ENCODE measurements at places on chromosomes 5 and 9.

DNA sequence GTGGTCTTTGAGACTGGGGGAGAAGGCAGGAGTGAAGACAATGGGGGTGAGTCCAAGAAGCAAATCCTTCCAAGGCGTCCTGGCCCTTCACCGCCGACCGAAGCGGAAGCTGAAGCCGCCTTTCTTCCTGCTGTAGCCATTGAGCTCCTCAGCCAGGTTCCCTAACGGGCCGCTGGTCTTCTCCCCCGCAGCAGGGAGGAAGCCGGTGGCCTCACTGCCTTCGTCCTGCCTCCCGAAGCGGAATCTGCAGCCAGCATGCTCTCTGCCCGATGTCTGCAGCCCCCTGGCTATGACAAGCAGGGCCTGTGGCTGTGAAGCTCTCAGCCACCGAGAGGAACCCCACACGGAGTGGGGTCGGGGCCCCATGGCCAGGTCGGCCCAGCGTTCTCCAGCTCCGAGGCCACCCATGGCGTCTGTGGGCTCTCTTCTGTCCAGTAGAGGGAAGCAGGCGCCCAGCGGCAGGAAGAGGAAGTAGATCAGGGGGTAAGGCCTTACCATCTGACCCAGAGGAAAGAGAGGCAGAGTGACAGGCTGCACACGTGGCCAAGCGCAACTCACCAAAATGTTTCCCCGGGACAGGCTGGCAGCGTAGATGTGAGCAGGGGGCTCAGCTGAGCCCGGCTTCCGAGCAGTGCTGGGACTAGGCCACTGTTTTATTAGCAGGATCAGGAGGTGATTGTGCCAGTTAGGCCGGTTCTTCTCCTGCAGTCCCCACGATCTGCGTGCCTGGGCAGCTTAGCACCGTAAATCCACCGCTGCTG lies 3.1 kb downstream of the QRFP start:
- no peak for DNase-seq

DNA sequence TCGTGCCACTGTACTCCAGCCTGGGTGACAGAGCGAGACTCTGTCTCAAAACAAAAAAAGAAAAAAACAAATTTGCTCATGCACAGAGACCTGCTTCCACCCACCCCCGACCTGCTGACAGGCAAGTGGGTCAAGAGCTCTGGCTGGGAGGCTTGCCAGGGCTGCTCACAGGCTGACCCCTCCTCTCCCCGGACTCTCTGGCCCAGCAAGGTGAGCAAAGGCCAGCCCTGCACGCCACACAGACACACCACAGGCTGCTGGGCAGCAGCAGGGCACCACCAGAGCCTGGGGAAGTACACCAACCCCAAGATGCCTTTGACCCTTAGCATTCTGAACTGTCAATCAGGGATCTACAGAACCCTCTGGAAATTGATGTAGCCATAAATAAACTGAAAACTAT lies 29.2 kb downstream of the NSUN2 start:
- DNase-seq = no peak

DNA sequence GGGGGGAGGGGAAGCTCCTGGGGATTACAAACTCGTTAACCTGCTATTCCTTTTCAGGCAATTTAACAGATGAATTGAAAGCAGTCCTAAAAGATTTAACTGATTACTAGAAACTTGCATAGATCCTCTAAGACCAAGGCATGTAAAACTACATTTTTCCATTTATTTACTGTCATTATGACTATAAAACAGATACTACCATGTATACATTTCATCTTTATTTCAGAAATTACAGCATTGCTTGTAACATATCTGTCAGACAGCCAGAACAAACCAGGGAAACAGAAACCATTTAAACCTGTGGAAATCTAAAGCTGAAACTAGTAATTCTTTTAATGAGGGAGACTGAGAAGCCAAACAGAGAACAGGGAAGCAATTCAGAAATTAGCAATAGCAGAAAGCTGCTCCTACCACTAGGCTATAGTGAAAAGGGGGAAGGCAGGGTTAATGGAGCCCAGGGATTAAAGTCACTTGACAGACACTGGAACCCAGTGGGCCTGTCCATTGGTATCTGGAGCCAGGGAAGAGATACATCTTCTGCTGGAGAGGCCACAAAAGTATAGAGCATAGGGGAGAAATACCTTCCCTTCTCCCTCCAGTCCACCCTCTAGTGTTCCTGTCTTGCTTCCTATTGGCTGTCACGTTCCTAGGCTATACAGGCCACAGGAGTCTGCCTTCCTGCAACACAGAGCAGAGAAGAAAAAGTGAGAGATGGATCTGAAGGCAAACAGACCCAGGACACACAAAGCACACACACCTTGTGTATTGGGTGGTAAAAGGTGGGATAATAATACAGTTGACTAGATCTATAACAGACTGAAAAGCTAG lies 33.8 kb downstream of the PDCD1LG2 start:
- no peak for DNase-seq

GRCh38 chr9:12915366-12915954 lies 140.6 kb downstream of the LURAP1L start:
- DNase-seq = no peak

GRCh38 chr5:132059043-132059695 lies 1.3 kb upstream of the IL3 start:
- DNase-seq = peak; percentile 29

DNA sequence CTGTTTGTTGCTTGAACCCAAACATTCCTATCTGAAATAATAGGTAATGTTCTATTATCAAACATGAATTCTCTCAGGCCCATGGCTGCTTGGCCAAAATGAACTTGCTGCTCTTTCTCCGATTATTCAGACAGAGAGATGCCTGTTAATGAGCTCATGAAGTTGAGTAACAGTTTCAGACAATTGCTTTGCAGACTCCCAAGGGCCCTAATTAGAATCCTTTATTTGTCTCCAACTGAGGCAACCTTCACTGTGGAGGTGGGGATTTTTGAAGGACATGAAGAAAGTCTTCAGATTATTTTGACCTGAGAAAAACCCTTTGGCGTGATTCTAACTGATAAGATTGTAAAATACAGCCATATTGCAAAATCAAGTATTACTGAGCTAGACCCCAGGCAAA lies 466.7 kb downstream of the NFIB start:
- no peak for DNase-seq

- no peak for DNase-seq
Observed at GRCh38 chr5:38677636-38678035, 121.2 kb upstream of the LIFR start.

- no peak for DNase-seq
Observed at GRCh38 chr5:33969572-33970452, 14.7 kb downstream of the SLC45A2 start.

- DNase-seq = no peak
Observed at GRCh38 chr5:161311146-161311708, 235.3 kb downstream of the GABRB2 start.

- DNase-seq = no peak
Observed at GRCh38 chr9:7560669-7561305, 238.8 kb downstream of the DMAC1 start.

DNA sequence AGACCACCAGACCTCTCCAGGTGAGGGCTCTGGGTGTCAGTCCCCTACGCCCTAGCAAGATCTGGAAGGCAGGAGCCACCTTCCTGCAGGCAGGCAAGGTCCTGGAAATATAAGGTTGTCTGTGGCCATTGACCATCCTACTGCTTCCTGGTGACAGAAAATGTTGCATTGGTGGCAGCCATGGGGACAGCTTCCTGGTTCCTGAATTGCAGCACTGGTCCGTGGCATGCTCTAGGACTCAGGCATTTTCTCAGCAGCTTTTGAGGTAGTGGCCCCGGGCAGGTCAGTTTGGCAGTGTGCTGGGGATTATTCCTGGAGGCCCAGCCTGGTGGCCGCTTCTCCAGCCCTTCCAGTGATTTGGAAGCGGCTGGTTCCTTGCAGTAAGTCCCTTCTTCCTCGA lies 36.6 kb upstream of the KCNMB1 start:
- no peak for DNase-seq

- no peak for DNase-seq
Observed at GRCh38 chr5:165004175-165004574, 1498.8 kb downstream of the MAT2B start.

- DNase-seq = no peak
Observed at GRCh38 chr9:106981396-106982287, 118.7 kb downstream of the ZNF462 start.

- DNase-seq = no peak
Observed at GRCh38 chr5:172322028-172322965, 38.7 kb upstream of the UBTD2 start.

- no peak for DNase-seq
Observed at GRCh38 chr9:87065981-87066380, 118.7 kb upstream of the GAS1 start.

DNA sequence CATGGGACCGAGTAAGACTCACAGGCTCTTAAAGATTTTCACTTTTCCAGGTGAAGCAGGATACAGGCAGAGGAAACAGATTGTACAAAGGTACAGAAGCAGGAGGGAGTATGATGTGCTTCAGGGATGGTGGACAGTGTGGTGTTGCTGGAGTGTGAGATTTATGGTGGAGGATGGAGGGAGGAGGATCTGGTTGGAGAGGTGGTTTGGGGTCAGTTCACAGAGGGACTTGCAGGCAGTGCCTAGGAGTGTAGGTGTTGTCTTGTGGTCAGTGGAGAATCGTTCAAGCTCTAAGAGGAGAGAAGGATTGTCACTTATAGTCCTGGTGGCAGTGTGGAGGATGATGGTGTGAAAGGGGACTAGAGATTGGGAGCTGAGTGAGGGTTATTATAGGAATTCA lies 11.8 kb downstream of the RALGPS1 start:
- DNase-seq = no peak

DNA sequence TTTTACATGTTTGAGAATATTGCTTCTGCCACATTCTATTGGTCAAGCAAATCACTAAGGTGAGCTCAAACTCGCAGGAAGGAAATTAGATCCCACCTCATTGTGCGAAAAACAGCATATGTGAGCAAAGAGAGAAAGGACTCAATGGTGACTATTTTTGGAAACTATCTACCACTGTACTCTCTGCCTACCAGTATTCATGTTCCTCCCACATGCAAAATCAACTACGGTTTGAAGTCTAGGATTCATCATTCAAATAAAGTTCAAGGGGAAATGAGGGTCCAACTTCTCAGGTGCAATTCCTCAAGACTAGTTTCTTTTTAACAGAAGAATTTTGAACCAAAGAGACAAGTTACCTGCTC lies 60.6 kb downstream of the FAM174A start:
- no peak for DNase-seq

GRCh38 chr5:97838214-97838613 lies 655.2 kb upstream of the RIOK2 start:
- no peak for DNase-seq

GRCh38 chr5:19837536-19838174 lies 150.3 kb downstream of the CDH18 start:
- DNase-seq = no peak

GRCh38 chr5:174309131-174309795 lies 263.8 kb downstream of the NSG2 start:
- DNase-seq = no peak

DNA sequence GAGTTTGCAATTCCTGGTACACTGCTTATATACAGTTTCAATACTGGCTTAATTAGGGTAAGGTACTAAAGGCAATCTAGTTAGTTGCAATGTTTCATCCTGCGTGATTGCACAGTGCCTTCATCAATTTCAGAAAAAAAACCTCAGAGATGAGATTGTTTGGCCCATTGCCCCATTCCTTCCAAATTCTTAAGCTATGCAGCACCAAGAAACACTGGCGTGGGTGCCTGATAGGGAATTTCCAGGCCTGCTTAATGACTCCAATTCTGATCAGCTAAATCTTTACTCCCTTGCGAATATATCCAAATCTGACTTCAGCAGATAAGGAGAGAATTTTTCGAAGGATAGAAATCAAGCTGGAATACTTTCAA lies 35.9 kb upstream of the GAS1 start:
- no peak for DNase-seq

- DNase-seq = no peak
Observed at GRCh38 chr9:38229104-38229500, 160.1 kb upstream of the SHB start.

- no peak for DNase-seq
Observed at GRCh38 chr5:74432721-74433120, 207.8 kb downstream of the ENC1 start.

DNA sequence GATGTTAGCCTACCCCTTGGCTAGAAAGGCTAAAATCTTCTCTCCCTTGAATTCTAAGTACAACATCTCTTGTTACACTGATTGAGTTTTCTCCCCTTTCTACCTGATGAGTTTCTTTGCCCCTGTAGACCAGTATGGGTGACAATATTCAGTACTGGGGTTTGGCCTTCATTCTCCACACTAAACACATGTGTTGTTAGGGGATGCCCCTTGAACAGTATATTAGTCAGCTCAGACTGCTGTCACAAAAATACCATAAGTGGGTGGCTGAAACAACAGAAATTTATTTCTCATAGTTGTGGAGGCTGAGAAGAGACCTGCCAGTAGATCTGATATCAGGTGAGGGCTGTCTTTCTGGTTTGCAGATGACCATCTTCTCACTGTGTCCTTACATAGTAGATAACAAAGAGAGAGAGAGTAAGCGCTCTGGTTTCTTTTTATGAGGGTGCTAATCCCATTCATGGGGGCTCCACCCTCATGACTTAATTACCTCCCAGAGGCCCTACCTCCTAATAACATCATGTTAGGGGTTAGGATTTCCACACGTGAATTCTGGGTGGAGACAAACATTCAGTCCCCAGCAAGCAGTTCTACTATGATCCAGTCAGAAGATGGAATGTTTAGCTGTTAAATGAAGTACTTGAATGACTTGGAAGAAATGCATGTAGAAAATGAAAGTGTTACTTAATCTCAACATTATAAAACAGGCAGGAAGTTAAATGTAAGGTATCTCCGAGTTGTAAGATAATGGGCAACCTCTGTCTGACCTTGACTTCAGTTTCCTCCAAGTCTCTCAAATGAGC lies 17.5 kb downstream of the VLDLR start:
- no peak for DNase-seq

DNA sequence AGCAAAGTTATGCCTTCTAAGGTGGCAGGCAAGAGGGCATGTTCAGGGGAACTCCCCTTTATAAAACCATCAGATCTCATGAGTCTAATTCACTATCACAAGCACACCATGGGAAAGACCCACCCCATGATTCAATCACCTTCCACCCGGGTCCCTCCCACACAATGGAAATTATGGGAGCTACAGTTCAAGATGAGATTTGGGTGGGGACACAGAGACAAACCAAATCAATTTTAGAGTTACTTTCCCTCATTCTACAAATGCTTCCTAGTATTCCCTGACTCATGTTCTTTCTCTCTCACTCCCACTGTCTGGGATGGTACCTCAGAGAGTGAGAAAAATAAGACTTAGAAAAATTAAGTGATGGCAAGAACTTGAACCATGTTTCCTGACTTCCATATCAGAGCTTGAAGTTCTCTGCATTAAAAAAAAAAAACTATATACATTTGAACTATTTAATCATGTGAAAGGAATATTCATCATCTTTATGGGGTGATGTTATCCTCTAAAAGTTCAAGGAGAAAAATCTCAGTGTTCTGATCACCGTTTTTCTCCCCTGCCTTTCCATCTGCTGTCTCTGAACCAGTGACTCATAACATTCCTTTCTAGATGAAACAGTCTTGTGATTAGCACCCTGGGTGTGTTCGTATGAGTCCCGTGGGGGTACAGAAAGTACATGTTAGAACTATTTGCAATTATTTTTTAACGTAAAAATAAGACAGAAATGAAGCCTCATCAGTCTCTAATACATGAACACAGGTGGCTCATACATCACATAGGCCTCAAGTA lies 282.9 kb downstream of the SLF1 start:
- DNase-seq = no peak

GRCh38 chr9:130129432-130130061 lies 42.7 kb upstream of the NCS1 start:
- no peak for DNase-seq

GRCh38 chr9:129145841-129146292 lies 32.2 kb downstream of the IER5L start:
- no peak for DNase-seq
